Hematopoietic multipotent progenitor cell treated with erythropoietin and hydrocortisone succinate and interleukin-3 and kit ligand, for 4 days (in vitro differentiated cells): ENCODE measurements at places on chromosomes 5 and 9.

DNA sequence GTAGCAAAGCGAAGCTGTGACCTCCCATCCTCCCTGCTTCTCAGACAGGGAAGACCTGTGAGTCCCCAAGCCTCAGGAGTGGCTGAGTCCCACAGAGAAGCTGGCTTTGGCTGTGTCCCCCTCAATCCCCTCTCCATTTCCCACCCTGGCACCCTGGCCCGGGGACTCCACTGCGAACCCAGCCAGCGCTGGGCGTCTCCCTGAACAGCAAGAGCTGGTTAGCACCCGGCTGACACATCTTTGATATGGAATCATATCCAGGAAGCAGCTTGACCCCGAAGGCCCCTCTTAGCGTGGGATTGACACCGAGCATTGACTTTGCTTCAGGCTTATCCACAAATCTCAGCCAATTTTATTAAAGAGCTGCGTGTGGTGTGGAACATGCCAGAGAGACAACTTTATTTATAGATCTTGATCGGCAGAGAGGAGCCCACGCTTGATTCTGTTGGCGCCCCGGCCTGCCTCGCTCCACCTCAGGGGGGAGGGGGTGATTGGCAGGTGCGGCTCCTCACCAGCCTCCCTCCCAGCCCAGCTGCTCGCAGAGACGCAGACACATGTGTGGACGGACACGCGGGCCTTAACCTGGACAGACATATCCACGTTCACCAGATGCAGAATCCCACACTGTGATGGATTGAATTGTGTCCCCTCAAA, 120.7 kb upstream of the MVB12B start:
- no peak for DNase-seq

GRCh38 chr5:53777864-53778618, 217.6 kb downstream of the NDUFS4 start:
- DNase-seq = no peak

DNA sequence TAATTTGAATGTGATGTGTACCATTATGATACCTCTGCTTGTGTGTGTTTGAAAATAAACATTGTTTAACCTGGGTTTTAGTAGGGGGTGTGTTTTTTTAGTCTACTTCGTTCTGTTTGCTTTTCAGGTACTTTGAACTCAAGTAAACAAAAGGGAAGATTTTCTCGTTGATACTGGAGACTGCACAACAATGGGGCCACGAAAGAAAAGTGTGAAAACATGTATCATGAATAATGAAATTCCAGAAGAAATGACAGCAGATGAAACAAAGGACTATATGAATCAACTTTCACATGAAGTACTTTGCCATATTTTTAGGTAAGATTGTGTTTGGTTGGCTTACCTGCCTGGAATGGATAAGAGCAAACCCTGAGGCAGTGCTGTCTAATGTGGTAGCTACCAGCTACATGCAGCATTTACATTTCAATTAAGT, 10.8 kb downstream of the FBXO38 start:
- no peak for DNase-seq

- DNase-seq = peak; percentile 62
Measured at GRCh38 chr5:77328930-77329647, 118.6 kb downstream of the PDE8B start.

- DNase-seq = peak; percentile 3
Measured at GRCh38 chr5:116944183-116944582, 369.6 kb upstream of the SEMA6A start.

DNA sequence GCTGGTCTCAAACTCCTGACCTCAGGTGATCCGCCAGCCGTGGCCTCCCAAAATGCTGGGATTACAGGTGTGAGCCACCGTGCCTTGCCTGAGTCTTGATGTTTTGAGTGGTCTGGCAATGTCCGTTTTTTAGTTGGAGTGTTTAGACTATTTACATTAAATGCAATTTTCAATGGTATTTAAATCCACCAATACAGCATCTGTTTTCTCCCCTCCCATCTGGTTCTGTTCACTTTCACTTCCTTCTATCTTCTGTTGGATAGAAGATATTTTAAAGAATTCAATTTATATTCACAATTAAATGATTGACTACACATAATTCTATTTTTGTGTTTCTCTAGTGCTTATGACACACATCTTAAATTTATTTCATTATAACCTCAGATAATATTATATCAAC, 26.0 kb upstream of the PCAT7 start:
- no peak for DNase-seq

DNA sequence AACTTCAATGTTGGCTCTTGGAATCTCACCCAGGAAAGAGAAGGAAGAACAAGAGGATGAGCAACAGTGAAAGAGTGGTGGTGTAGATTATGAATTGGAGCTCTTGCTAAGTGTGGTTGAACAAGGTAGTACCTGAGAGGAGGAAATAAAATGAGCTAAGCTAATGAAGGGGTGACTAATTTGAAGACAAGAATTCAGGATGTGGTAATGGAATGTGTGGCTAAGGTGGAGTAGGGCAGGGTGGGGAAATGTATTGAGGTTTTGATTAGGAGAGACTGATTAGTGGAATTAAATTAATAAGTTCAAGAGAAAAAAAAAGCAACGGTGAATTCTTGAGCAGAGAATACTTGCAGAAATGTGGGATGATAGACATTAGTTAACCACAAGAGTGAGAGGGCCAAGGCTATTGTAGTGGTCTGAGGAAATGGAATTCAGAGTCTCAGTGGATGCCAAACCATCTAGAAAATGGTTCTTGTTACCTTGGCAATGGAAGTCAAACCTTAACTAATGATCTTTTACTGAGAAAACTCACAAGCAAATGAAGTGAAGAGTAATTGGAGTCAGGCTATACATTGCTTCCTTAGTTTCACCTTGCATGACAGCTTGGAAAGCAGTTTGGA, 648.3 kb upstream of the ZNF608 start:
- DNase-seq = no peak

GRCh38 chr9:16328349-16328748, 542.1 kb downstream of the BNC2 start:
- no peak for DNase-seq

- peak; percentile 64 for DNase-seq
Measured at GRCh38 chr9:137085920-137086530, 760 bp upstream of the MAN1B1 start.
